ENCODE measurements at places on chromosomes 13 and 19. TPM values are rescaled to one million over a fixed set of nuclear protein-coding genes. Genes with fewer than 3 reads are reported as not detected.

Gene ZNF784
- total RNA-seq = 6.3 TPM

Gene RNF17
- not detected for total RNA-seq

Gene ZNF536
- not detected for total RNA-seq

Gene SUCLA2
- total RNA-seq = 24.7 TPM

Gene CAPN12
- total RNA-seq = 6.0 TPM

Gene ZNF256
- total RNA-seq = 0.70 TPM

Gene NEK5
- total RNA-seq = not detected

Gene DZIP1
- 14.1 TPM for total RNA-seq

Gene ERICH4
- total RNA-seq = not detected

Gene FCAR
- not detected for total RNA-seq

Gene SULT2A1
- total RNA-seq = not detected

Gene ZNF709
- total RNA-seq = not detected

Gene RASGRP4
- not detected for total RNA-seq

Gene GARIN5A
- total RNA-seq = 1.8 TPM

Gene IRGC
- total RNA-seq = not detected

Gene NLRP5
- total RNA-seq = not detected

Gene IGFL2
- total RNA-seq = 0.50 TPM

Gene PLPPR3
- total RNA-seq = 5.6 TPM

Gene ARHGEF1
- total RNA-seq = 57.0 TPM

Gene NALCN
- 4.4 TPM for total RNA-seq

Gene TMEM59L
- 6.1 TPM for total RNA-seq

Gene MUC16
- total RNA-seq = not detected

Gene GDF15
- 30.4 TPM for total RNA-seq

Gene CTXN1
- total RNA-seq = 6.0 TPM

Gene OR10H1
- not detected for total RNA-seq

Gene LRRC25
- total RNA-seq = not detected

Gene ZNF440
- not detected for total RNA-seq

Gene RUVBL2
- 241 TPM for total RNA-seq

Gene ZNF729
- total RNA-seq = not detected

All from A549 treated with ZK216348 at 1 μM for 4 hours (cell line).